CD4-positive, alpha-beta T cell treated with Interferon alpha-2 for 1 hour (primary cell): ENCODE measurements at places on chromosomes 13 and 19.
A peak's percentile ranks its signal among the peaks of the same experiment; 100 is the strongest.

- DNase-seq: no peak
Observed at GRCh38 chr13:39571502-39572092, 31.4 kb downstream of the LHFPL6 start.

DNA sequence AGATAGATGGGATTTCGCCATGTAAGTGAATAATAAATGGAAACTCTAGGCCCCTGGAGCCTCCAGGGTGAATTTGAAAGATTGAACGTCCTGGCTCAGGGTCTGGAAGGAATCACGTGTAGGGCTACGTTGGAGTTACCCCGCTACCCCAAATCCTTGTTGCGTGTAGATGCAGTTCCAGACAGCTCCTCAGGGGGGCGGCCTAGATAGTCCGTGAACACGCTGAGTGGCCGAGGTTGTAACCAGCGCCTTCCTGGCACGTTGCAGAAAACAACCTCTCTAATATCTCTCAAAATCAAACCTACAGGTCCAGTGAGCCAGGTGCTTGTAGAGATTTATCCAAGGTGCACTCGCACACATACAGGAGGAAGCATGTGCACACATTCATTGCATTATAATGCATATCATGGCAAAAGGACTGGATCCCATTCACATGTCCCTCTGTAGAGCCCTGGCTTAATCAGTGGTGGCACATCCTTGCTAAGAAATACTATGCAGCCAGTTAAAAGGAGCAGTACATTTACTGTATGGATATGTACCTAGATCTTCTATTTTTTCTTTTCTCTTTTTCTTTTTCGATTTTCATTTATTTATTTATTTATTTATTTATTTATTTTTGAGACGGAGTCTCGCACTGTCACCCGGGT, 2.5 kb upstream of the KEAP1 start:
- DNase-seq: peak; percentile 87

DNA sequence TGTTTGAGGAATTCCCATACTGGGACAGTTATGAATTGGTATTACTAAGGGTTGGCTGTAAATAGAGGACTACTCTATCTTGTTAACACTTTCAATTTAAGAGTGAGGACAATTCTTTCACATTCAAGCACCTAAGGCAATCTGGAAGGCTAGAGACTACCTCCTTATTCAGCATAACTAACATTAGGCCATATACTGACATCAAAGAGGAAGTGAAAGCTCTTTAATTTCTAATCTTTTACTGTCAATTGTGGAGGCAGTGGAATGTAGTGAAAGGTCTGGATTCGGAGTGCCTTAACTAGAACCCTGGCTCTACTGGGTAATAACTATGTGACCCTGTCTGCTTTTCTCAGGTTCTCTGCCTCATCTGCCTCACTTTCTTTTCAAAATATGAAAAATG, 134.0 kb downstream of the UFM1 start:
- DNase-seq: no peak

- DNase-seq: no peak
Observed at GRCh38 chr13:48214519-48215121, 18.4 kb upstream of the ITM2B start.

DNA sequence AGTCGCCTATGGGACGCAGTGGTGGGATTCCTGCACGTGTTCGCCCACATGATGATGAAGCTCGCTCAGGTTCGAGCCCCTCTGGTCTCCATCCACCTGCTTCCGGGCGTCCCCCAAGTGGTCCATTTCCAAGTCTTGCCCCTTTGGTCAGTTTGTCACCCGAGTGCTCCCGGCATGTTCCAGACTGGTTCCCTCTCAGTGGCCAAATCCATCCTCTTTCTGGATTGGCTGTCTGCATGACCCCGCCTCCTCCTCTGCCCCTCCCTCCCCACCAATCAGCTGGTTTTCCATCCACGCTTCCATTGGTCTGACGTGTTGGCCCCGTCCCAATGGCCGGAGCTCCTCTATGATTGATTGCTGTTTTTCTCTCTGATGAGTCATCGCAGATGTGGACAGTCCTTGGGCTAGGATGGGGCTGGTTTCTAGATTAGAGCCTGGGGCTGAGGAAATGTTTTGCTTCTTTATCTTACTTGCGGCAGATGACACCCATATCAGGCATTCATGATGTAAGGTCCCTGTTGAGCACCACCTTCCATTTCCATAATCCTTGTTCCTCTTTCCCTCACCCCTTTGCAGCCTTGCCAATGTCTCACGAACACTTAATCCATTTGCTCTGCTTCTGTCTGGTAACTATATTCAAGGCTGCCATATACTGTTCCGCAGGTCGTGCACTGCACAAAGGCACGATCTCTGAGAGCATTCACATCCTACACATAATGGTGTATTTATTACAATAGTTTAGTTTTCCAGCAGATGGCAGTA, 73.8 kb downstream of the MAP4K1 start:
- no peak for DNase-seq

GRCh38 chr13:24925318-24926231, 161.6 kb downstream of the RNF17 start:
- DNase-seq: no peak

DNA sequence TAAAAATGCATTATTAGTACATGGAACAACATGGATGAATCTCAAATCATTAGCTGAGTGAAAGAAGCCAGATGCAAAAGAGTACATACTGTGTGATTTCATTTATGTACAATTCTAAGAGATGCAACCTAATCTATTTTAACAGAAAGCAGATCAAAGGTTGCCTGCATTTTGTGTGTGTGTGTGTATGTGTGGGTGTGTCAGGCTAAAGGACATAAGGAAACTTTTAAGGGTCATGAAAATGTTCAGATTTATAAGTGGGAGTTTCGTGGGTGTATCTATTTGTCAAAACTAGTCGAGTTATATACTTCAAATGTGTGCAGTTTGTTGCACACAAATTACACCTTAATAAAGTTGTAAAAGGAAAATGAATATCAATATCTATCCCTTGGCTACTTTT, 17.9 kb upstream of the NEK3 start:
- DNase-seq: no peak

DNA sequence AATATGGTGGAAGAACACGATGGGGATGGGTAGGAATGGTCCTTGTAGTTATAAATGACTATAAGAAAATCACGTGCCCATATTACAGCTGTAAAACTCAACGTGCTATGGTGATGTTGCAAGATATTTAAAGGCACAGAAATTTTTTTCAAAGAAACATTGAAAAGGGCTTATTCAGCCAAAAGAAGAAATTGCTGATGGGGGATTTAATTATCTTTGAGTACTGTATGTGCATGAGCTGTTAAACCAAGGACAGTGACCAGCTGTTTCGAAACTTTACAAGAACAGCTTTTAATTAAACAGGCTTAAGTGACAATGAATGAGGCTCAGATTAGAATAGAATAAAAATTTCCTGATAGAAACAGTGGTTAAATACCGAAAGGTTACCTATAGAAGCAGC, 339.0 kb downstream of the HS6ST3 start:
- no peak for DNase-seq

- DNase-seq: no peak
Observed at GRCh38 chr13:109684084-109684823, 102.1 kb downstream of the IRS2 start.

DNA sequence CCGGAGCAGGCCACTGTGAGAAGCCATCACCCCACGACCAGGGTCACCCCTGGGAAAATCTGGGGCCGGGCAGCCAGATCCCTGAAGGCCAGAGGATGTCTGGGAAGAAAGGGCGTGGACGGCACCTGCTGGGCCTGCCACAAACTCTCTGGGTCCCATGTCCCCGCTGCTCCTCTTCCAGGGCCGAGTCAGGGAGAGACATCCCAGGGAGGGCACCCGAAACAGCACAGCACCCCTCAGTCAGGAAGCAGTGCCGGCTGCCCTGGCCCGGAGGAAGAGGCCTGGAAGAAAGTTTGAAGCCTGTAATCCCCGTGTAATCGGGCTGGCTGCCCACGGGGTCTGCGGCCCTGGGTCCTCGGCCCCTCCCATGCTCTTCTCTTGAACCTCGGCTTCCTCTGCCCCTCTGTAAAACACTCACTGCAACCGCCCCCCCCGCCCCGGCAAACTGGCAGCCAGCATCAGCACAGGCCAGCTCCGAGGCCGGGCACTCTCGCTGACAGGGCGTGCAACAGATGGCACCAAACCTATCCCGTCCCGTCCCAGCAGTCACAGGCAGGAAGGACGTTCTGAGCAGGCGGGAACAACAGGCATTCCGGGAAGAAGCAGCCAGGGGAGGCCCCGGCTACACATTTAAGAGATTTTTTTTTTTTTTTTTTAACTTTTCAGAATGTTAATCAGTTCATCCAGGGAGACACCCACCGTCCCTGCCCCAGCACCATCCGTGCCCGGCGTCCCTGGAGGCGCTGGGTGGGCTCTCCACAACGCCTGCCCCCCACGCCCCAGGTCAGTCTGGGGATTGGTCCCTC, 1.5 kb downstream of the SBNO2 start:
- no peak for DNase-seq

GRCh38 chr13:101673360-101674105, 221.1 kb downstream of the ITGBL1 start:
- DNase-seq: no peak

DNA sequence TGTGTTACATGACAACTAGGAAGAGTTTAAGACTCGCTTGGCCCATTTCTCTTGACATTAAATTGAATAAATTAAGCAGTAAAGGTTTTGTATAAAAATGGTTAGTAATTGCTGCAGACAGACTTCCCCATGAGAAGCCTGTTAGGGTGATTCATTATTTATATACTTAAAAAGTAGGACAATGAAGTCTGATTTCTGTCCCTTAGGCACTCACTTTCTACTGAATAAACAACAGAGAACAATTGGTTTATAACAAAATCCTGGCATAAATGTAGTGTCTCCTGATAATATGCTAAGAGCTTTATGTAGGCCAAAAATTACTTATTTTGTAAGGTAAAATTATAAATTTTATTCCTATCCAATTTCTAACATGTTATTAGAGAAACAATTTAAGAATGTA, 2138.5 kb upstream of the PCDH20 start:
- no peak for DNase-seq

DNA sequence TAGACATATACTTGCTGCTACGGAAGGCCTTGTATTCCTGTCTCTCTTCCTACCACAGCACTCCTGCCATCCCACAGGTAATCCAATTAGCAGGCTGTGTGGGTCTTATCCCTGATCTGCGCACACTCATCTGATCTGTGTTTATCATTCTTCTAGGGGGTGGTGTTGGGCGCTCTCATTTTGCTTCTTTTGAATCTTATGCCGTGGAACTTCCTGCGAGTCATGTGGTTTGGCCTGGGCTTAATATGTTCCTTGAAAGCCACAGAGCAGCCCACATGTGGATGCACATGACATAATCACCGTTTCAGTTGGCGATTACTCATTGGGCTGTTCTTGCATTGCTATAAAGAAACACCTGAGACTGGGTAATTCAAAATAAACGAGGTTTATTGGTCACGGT, 7.5 kb downstream of the RASA3 start:
- DNase-seq: peak; percentile 70

- DNase-seq: no peak
Observed at GRCh38 chr13:110276553-110276950, 30.4 kb downstream of the COL4A1 start.

- no peak for DNase-seq
Observed at GRCh38 chr13:68350554-68350953, 1120.4 kb upstream of the PCDH9 start.

GRCh38 chr19:32526895-32527294, 54.1 kb upstream of the PDCD5 start:
- no peak for DNase-seq

DNA sequence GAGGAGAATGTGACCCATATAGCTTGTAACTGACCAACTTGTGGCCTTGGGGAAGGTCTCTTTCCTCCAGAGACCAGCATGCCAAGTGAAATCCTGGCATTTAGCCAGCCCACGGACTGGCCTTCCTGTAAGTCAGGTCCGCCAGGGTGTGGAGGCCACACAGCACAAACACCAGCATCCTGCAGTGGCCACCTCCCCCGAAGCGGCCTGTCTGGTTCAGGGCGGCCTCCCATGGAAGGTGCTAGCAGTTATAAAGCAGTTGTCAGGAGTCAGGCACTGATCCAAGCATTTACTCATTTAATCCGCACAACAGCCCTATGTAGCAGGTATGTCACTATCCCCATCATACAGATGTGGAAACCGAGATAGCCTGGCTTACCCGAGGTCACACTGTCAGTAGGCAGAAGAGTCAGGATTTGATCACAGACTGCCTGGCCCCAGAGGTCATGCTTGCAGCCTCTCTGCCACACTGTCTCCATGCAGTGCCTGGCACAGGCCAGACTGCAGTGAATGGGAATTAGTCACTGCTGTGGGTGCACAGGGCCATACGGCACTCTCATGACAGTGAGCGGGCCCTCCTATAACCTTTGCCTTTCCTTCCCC, 36.7 kb downstream of the CAPN12 start:
- no peak for DNase-seq

DNA sequence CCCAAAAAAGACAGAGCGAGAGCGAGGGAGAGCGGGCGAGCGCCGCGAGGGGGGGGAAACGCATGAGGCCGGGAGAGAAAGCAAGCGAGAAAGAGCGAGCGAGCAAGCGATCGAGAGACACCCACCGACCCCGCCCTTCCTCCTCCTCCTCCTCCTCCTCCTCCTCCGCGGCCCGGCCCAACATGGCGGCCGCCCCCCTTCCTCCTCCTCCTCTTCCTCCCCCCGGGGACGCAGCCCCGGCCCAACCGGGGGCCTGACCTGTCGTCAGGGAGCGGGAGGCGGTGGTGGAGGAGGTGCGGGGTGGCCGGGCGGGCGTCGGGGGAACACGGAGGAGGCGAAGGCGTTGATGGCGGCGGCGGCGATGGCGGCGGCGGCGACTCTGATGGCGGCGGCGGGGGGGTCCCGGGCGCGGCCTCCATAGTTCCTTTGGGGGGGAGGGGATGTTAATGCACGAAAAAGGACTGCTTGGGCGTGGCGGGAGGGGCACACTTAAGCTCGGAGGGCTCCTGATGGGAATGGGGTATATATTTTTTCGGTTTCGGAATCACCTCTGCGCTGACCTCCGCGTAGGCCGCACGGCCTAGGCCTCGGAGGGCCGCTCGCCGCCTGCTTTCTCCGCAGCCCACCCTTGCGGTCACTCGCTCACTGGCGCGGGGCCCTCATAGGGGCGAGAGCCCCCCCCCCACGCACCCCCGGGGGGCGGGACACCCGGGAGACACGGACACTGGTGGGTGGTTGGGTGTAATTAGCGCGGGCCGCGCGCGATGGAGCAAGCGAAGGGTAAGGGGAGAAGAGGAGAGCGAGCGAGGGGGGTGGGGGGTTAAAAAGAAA, 1.2 kb downstream of the ZC3H4 start:
- peak; percentile 92 for DNase-seq

- no peak for DNase-seq
Observed at GRCh38 chr13:44120849-44121755, 241.4 kb downstream of the LACC1 start.
